ENCODE measurements at places on chromosomes 3 and 15.

GRCh38 chr3:172159376-172159775, 120.0 kb downstream of the FNDC3B start:
- DNase-seq: no peak

- DNase-seq: no peak
Observed at GRCh38 chr3:126270145-126270811, 86.9 kb downstream of the KLF15 start.

- no peak for DNase-seq
Observed at GRCh38 chr3:132342610-132343009, 25.4 kb downstream of the ACP3 start.

DNA sequence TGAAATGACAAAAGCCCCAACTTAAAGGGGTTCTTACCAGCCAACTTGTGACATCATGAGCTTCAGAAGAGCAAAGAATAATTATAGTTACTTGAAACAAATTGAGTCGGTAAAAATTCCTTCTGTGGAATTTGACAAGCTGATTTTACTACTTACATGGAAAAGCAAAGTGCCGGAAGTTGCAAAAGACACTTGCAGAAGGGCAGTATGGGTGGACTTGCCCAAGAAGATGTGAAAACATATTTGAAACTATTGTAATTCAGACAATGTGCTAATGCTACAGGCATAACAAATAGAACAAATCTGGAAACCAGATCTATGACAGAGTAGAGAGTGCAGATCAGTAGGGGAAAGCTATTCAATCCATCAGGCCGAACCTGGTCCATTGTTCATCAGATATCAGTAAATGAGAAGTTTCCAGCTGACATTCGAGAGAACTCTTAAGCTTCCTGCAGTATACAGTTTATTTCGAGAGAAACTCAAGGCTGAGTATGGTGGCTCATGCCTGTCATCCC, 2.5 kb upstream of the KIF7 start:
- DNase-seq: no peak

DNA sequence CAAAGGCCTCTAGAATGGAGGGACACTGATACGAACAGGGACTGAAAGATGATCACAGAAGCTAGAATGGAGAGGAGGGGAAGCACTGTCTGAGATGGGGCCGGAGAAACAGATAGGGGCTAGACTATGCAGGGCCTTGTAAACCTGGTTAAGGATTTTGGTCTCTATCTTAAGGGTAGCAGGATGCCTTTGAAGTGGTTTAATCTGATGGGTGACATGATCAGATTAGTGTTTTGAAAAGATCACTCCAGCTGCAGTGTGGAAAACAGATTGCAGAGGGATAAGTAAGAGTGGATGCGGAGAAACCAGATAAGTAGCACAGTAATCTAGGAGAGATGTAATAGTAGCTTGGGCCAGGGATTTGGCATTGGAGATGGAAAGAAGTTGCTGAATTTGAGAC, 108.1 kb downstream of the RSRC1 start:
- DNase-seq: no peak

- DNase-seq: no peak
Observed at GRCh38 chr3:142275856-142276255, 50.5 kb upstream of the GK5 start.

DNA sequence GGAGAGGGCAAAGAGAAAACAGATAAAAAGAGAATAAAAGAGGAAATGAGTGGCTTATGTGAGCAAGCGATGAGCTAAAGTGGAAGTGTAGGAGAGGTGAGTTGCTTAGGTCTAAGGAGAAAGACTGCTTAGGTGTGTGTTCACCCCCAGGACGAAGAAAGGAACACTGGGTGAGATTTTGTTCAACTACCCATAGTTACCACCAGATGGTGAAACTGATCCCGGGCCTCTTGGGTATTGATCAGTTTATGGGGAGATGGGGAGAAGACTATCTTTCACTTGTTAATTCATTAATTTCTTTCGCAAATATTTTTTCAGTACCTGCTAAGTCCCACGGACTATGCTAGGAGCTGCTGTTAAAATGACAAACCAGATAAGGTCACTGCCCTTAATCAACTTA, 33.9 kb downstream of the GAP43 start:
- DNase-seq: no peak

- no peak for DNase-seq
Observed at GRCh38 chr3:12901623-12902045, 60.3 kb upstream of the RPL32 start.

- no peak for DNase-seq
Observed at GRCh38 chr3:169213956-169214355, 449.6 kb downstream of the MECOM start.

GRCh38 chr3:149021830-149022229, 30.5 kb downstream of the GYG1 start:
- DNase-seq: no peak

DNA sequence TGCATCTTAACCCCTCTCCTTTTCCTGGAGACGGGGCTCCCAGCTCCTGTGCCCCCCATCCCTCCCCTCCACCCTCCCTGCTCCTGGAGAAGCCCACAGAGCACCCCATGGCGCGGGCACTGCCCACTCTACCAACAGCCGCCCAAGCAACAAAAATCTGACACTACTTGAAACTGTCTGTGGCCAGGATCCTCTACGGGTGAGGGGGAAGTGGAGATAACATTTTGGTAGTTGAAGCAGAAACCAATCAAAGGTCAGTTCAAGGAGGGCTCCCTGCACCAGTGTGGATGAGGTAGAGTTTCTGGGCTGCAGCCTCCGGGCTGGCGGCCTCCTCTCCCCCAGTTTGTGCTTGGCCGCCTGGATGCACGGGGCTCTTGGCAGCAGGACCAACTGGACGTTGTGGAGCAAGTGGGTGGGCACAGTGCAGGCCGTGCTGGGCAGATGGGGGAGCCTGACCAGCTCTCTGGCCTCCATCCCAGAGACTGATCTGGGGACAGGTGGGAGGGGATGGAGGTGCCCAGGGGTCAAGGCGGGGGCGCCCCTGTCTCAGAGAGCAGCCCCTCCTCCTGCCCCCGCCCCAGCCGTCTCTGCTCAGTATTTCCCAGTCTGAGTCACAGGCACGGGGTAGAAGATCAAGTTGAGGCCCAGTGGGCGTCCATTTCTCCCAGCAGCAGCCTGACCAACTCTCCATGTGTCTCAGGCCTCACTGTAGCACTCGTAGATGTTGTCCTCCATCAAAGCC, 12.8 kb downstream of the H1-8 start:
- DNase-seq: no peak

DNA sequence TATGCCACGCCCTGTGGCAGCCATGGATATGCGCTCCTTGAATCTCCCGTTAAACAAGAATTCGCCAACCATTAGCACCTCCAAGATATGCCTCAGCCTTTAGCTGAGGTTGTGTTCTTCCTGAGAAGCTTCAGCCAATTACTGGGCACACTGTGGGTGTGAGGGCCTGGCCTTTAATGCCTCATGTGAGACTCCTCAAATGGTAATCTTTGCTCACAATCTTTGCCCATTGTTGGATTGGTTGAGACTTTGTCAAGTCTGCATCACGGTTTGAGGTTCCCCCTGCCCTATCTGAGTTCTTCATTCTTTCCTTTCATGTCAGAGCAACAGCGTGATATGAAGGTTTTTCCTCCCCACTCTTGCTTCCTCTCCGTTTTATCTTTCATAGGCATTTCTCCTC, 108.1 kb upstream of the CCDC54 start:
- no peak for DNase-seq

- DNase-seq: no peak
Observed at GRCh38 chr3:9732080-9732739, 675 bp downstream of the BRPF1 start.

- DNase-seq: no peak
Observed at GRCh38 chr3:150116196-150116595, 145.5 kb upstream of the PFN2 start.

DNA sequence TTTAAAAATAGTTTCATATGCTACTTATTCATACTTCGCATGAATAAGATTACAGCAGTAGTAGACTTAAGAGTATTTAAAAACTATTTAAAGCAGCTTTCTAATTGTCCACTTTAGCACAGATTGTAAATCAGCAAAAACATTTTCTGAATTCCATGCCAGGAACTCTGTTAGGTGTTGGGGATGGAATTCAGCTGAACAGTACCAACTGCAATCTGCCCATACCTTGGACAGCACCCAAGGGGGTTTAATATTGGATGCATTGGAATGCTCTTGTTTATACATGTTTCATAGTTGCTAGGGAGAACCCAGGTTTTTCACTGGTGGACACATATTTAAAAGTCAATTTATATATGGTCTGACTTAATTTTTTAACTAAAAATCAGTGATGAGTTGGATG, 74.8 kb downstream of the PPM1L start:
- no peak for DNase-seq

DNA sequence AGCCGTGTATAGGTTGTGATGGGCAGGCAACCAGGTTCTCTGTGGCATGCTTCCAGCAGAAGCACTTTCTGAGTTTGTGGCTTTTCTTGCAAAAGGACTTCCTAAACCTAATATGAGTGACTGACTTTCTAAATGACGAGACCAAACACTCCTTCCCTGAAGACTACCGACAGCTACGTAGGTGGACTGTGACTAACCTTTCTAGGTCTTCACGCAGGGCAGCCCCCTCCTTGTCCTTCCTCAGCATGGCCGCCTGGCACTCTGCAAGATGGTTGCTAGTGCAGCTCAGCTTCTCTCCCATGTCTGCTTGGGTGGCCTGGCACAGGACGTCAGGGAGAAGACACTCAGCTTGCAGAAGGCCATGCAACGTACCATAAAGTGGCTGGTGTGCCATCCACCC, 20.9 kb downstream of the CXCR6 start:
- DNase-seq: no peak

DNA sequence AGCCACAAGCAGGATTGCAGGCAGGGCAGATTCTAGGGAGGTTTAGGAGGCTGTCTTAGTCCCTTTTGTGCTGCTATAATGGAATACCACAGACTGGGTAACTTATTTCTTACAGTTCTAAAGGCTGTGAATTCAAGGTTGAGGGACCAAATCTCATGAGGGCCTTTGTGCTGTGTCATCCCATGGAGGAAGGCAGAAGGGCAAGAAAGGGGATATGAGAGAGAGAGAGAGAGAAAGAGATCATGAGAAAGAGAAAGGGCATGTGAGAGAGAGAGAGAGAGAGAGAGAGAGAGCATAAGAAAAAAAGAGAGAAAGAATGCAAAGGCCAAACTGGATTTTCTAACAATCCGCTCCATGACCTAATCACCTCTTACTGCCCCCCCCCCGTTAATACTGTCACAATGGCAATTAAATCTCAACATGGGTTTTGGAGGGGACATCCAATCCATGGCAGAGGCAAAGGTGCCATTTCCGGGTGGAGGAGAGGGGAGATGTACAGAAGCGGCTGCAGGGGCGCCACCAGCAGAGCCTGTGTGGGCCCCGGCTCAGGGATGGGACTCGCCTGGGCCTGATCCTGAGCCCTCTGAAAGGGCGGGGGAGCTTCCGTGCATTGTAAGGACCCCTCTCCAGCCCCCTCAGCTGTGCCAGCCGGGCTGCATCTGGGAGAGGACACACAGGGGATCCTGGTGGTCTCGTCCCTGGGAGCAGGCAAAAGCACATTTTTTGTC, 20.5 kb downstream of the MRPS11 start:
- DNase-seq: peak; percentile 11

DNA sequence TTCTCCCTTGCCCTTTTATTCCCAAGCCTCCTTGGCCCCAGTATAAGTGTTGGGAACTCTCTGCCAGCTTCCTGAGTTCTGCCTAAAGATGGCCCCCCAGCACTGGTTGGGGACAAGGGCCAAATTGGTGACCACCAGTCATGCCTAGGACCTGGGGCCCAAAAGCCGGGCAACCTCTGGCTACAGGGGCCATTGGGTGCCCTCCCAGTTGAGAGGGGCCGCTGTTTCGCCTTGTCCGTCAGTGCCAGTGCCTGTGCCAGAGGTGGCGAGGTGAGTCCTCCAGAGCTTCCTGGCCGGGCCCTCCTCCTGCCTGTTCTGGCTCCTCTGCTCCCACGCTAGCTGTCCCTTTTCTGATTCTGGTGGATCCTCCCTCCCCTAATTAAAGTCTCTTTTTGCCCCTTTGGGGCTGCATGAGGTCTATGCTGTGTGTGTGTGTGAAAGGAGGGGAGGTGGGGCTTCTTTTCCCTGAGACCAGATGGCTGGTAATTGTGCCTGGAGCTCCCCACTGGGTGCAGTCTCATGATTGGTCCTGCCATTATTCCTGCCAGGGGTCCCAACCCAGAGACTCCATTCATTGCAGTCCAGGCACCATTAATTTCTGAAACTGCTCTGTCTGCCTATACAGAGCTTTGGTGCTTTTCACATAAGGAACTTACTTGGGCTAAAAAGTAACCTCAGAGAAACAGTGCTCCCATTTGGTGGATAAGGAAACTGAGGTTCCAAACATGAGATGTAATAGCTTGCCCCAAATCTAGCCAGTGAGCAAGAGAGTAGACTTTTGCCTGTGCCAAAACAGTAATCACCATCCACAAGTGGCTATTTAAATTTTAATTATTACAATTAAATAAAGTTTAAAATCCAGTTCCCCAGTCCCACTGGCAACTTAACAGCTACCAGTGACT, 3.1 kb upstream of the TTLL3 start:
- no peak for DNase-seq

- DNase-seq: peak; percentile 11
Observed at GRCh38 chr3:22685597-22685996, 517.5 kb upstream of the UBE2E2 start.

DNA sequence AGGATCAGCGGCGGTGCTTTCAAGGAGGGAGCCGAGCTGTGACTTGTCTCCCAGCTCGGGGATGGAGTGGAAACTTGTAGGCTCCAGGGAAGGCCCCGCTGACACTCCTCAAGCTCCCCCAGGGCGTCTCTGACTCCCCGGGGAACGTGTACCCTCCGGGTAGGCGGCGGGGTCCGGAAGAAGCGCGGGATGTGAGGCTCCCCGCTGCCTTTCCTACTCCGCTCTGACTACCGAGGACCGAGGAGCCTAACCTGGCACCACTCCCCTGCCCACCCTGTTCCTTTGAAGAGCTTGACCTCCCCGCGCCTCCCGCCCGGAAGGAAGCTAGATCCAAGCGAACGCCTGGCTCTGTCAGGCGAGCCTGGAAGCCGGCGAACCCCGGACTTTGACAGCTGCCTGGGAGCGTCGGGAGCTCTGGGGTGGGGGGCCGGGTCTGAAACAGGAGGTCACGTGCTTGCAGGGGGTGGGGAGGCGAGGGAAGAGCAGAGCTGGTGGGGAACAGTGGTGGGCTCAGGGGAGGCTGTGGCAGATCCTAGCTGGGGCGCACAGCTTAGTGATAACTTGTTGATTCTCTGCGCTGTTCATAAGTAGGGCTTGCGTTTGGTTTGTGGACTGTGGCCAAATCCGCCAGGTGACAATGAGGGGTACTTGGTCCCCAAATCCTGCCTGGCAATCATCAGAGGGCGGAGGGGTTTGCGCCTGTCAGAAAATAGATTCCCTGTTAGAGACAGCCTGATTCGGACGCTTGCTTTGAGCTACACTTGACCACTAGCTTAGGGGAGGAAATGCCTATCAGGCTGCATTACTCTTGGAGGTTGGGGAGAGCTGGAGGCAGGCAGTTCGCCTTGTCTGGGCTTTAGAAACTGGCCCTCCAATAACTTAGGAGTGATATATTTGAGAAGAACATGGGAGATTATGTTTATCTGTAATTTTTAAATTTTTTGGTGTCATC, 1.2 kb downstream of the CLSTN2 start:
- peak; percentile 40 for DNase-seq

DNA sequence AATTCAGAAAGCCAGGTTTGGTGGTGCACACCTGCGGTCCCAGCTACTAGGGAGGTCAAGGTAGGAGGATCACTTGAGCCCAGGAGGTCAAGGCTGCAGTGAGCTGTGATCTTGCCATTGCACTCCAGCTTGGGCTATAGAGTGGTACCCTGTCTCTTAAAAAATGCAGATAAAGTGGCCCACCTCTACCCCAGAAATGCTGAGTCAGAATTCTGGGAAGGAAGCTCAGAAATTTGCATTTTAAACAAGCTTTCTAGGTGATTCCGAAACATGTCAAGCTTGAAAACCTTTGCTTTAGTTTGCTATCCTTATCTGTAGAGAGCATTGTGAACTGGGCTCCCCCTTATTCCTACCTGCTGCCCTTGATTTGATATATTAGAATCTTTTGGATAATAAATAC, 7.7 kb downstream of the MED12L start:
- DNase-seq: no peak

Measured in retina (tissue), 1 donor.